ENCODE measurements at places on chromosomes 6 and 20.

GRCh38 chr6:8819446-8819845 lies 384.1 kb upstream of the SLC35B3 start:
- DNase-seq, result no peak

- no peak for DNase-seq
Observed at GRCh38 chr20:33604991-33605370, 57.1 kb upstream of the C20orf144 start.

DNA sequence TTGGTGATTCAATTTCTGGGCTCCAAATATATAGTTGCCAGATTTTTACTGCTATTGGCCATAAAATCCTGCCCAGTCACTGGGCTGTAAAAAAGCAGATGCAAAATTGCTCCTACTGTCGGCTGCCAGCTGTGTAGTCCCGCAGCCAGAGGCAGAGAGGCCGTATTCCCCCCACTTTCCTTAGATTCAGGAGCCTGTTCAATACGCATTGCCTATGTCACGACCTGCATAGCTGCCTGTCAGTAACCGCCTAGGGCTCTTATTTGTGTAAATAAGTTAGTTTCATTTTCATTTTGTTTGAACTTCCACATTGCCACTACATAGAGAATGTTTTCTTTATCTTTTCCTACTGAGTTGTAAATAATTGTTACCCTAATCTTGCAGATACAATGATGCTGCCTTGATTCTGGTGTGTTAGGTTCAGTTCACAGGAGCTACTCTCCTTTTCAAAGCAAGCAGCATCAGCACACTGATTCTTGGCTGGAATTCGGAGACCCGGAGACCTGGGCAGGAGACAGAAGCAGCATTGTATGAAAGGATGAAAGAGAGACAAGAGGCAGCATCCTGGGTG lies 46.0 kb upstream of the UST start:
- peak; percentile 18 for DNase-seq

- DNase-seq, result peak; percentile 57
Observed at GRCh38 chr6:97189767-97190166, 93.2 kb downstream of the MMS22L start.

DNA sequence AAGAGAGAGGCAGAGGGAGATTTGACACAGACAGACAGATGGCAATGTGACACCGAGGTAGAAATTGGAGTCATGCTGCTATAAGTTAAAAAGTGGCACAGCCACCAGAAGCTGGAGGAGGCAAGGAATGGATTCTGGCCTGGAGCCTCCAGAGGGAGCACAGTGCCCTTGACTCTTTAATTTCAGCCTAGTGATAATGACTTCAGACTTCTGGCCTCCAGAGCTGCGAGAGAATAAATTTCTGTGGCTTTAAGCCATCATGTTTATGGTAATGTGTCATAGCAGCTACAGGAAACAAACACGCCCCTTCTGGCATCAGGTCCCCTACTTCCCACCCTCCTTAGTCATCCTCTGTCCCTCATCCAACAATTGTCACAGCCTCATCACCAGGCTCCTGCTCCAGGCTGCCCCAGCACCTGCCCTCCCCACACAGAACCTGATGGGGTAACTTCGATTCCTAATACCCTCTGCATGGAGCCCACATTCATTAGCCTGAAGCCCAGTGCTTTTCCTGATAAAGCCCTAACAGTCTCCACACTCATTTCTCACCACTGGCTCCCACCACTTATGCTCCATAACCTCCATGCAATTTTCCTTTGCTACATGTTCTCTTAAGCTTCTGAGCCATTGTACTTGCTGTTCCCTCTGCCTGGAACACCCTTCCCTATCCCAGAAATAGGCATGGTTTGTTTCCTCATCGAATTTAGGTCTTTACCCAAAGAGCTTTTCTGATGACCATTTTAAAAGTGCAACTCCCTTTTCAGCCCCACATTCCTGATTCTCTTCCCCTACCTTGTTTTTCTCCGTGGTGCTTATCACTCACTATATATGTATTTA lies 69.7 kb upstream of the TOX2 start:
- DNase-seq, result peak; percentile 82

- DNase-seq, result no peak
Observed at GRCh38 chr6:26032340-26033084, 54.7 kb upstream of the HFE start.

DNA sequence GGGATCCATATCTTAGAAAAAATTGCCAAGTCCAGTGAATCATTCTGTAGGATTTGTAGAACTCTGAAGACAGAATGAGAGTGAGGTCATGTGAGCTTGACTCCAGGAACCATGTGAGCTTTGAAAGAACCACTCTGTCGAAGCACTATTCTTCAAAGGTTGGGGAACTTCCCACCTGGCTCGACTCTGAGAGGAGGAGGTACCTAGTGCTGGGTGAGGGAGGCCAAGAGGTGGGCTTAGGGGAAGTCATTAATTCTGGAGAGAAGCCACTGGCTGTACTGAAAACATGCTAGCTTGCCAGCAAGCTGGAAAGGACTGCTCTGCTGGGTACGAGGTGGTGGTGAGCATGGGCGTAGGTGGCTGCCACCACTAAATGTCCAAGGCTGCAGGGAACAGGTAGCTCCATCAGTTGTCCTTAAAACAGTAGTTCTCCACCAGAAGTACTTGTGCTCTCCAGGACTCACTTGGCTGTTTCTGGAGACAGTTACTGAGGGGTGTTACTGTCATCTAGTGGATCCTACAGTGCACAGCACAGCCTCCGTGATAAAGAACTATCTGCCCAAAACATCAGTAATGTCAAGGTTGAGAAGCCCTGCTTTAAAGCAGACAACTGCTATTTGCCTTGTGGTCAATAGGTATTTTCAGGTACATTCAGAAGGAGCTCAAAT lies 34.7 kb upstream of the SYNJ2 start:
- no peak for DNase-seq

GRCh38 chr6:359261-360035 lies 32.1 kb upstream of the IRF4 start:
- DNase-seq, result no peak

DNA sequence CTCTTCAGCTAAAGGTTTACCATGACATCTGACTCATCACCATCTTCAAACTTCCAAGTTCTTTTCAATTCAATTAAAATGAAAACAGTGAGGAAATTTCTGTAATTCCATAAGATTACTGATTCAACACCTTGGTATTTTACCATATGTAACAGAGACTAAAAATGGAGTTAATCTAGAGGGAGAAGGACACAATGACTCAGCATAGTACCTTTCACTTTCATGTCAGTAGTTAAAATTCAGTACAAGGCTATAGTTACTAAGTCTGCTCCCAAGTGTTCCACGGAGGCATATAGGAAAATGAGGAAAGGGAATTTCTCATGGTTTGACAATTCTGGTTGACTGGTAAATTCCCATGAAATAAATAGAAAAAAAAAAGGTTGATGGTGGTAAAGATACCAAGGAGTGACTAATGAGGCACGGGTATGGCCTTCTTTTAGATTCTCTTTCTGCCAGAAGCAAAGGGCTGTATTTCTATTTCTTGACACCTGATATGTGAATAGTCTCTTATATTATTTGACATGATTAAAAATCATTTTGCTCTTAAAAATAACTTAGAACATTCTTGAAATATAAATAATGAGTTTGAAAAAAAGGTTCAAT lies 526.7 kb upstream of the ADGRB3 start:
- DNase-seq, result no peak

DNA sequence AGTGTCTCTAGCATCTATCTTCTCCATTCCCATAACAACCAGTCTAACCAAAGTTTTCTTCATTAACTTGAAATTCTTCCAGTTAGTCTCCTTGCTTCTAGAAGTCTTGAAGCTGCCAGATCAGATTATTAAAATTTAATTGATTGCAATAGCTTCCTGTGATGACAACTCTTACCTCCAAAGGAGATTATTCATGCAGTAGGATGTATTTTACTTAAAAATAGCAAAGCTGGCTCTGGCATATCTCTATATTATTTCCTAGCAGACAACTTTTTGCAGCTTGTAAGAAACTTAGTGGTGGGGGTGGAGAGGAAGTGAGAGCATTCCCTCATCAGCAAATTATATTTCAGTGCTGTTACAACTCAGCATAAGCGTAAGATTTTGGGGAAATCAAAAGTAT lies 290.4 kb downstream of the GRIK2 start:
- DNase-seq, result no peak

- no peak for DNase-seq
Observed at GRCh38 chr6:129681913-129682205, 28.1 kb downstream of the ARHGAP18 start.

- no peak for DNase-seq
Observed at GRCh38 chr6:24721461-24722215, 2.7 kb upstream of the C6orf62 start.

DNA sequence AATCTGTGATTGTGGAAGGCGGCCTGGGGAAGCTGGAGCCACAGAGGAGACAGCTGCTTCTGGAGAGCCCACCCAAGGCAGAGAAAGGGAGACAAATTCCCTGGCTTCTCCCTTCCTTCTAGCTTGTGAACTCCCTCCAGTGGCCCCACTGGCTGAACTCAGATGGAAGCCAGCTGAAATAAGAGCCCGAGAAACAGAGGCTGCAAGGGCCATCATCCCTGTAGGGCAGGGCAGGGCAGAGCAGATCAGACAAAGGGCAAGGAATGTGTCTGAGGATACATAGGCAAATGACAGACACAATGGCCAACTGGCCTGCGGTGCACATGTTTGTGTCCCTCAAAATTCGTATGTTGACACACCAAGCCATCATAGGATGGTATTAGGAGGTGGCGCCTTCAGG lies 25.3 kb downstream of the MDFI start:
- DNase-seq, result no peak

DNA sequence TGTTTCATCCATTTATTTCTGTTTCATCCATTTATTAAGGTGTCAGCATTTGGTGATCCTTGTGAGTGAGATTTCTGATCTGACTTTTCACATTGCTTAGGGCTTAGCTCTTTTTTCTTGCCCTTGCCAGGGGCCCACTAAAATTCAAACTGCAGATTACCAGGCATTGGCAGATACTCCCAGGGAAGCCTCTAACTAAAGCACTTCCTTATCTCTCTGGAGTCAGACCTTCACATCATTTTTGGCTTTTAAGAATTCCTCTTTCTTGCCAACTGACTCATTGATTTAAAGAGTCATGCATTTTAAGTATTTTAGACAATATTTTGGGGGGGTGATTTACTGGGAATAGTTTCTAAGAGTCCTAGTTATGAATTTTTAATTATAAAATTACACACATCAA lies 2.6 kb upstream of the WFDC8 start:
- no peak for DNase-seq

GRCh38 chr6:2346078-2346477 lies 100.7 kb upstream of the GMDS start:
- no peak for DNase-seq

- no peak for DNase-seq
Observed at GRCh38 chr6:87829622-87830121, 127.6 kb upstream of the AKIRIN2 start.

GRCh38 chr6:78397499-78397898 lies 469.9 kb upstream of the IRAK1BP1 start:
- no peak for DNase-seq

GRCh38 chr20:63316502-63316921 lies 23.5 kb downstream of the COL20A1 start:
- no peak for DNase-seq

DNA sequence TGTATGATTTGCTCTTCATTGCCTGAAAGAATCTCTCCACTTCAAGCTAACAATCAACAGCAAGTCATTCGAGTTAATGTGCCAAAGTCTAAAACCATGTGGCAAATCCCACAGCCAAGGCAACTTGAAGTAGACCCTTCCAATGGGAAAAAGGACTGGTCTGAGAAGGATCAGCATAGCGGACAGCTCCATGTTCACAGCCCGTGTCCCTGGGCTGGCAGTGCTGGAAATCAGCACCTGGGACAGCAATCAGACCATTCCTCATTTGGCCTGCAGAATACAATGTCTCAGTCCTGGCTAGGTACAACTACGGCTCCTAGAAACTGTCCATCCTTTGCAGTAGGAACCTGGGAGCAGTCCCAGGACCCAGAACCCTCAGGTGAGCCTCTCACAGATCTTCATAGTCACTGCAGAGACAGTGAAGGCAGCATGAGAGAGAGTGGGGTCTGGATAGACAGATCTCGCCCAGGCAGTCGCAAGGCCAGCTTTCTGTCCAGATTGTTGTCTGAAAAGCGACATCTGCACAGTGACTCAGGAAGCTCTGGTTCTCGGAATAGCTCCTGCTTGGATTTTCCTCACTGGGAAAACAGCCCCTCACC lies 1.1 kb downstream of the GJA10 start:
- peak; percentile 44 for DNase-seq

GRCh38 chr6:27684264-27685211 lies 211.6 kb upstream of the ZNF184 start:
- DNase-seq, result peak; percentile 96

GRCh38 chr6:149149653-149150052 lies 167.9 kb upstream of the TAB2 start:
- DNase-seq, result no peak

DNA sequence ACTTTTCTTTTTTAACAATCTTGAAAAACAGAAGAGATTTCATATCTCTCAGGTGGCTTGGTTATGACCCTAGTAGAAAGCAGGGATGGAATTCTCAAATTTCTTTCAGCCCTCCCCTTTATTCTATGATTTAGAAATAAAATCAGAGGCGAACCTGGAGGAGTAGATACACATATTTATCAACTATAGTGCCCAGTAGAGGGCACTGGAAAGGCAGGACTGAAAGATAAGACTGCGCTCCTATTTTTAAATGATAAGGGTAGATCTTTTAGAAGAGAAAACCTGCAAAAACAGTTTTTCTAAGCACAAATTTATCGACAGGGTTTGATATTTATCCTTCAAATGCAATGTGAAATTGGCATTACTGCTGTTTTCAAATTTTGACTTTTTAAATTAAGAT lies 1296.6 kb downstream of the EPHA7 start:
- DNase-seq, result no peak

DNA sequence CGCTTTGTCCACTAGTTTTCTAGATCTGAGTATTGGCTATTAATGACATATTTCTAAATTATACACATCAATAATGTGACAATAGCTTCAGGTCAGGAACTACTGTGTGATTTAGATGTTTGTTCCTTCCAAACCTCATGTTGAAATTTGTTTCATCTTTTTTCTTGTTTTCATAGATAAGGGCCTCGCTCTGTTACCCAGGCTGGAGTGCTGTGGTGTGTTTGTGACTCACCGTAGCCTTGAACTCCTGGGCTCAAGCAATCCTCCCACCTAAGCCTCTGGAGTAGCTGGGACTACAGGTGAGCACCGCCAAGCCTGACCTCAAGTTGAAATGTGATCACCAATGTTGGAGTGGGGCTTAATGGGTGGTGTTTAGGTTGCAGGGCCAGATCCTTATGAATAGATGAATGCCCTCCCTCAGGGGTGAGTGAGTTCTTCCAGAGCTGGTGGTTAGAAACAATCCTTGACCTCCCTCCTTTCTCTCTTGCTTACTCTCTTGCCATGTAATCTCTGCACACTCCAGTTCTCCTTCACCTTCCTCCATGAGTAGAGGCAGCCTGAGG lies 5.9 kb upstream of the NQO2 start:
- no peak for DNase-seq

GRCh38 chr20:62232770-62233645 lies 5.3 kb upstream of the OSBPL2 start:
- DNase-seq, result no peak

- peak; percentile 25 for DNase-seq
Observed at GRCh38 chr20:7926767-7927166, 13.5 kb downstream of the HAO1 start.
